ENCODE measurements at places on chromosomes 1 and 21.

DNA sequence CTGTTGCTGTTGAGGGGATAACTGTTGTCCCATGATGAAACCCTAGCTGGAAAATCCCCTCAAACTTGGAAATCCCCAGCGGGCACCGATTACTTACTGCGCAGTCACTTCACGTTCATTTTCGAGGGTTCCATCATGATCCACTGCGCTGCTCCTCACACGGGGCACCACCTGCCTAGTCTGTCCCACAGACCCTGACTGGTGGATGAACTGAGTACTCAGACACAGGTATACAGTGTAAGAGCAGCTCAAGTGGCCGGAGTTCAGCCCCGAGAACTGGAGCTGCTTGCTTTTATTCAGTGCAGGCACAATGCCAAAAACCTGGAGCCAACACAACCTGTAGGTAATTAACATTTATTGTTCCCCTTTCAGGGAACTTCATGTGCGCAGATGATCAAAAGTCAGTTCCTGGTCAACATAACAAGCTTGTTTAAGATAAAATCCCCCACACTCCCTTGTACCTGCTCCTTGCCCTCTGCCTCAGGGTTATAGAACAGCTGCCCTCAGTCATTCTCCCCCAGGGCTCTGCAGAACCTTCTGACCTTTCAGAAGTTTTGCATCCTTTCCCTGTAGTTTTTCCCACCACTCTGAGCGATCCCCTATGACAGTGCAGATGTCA lies 46.5 kb upstream of the PRELP start:
- DNase-seq = no peak

GRCh38 chr1:241531195-241532161 lies 700 bp upstream of the KMO start:
- peak; percentile 17 for DNase-seq

DNA sequence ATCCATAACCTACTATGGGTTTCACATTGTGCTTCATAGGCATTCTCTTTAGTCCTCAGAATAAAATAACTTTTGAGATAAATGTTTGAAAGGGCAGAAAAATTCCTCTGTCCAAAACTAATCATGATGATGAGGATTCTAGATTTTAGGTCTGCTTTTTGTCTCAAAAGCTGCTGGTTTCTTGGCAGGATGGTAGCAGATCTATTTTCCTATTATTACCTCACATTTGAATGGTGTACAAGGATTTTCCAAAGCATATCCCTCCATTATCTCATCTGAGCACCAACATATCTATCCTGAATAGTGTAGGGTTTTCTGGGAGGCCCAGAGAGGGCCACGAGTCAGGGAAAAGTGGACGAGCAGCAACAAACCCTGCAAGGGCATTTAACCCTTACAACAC lies 201.9 kb downstream of the PLPP3 start:
- DNase-seq = no peak

DNA sequence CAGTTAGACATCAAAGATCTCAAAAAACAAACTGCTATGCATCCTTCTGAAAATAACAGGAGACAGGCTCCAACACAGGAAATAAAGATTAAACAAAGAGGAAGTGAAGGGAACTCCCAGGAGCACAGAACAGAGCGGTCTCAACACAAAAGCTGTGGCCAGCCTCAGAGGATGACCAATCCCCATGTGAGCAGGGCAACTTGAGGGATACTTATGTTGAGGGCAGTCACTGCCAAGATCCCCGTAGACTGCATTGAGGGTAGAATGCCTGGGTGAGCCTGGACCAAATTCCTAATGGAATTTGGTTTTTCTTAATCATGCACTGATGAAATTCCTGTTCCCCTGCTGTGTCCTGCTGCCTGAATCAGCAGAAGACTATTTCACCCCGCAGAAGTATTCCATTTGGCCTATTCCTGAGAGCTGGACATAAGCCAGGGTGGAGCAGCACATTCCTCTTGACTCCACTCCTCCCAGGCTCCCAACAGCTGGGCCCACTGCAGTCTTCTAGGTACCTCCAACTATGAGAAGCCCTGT lies 49.0 kb downstream of the JAK1 start:
- peak; percentile 92 for DNase-seq

- no peak for DNase-seq
These were observed 168.4 kb downstream of the ZZZ3 start for GRCh38 chr1:77513839-77514763.

DNA sequence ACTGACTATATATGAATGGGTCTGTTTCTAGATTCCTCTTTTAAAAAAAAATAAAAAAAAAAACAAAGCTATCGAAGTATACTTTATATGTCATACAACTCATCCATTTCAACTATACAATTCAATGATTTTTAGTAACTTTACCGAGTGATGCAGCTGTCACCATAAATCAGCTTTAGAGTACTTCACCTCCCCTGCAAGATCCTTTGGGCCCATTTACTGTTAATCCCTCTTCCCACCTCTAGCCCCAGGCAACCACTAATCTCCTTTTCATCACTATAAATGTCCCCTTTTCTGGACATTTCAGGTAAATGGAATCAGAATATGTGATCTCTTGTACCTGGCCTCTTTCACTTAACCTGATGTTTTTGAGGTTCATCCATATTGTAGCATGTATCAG lies 133.9 kb downstream of the PEX14 start:
- no peak for DNase-seq

GRCh38 chr1:7048395-7048794 lies 263.1 kb downstream of the CAMTA1 start:
- DNase-seq = no peak

- DNase-seq = no peak
These were observed 304.9 kb upstream of the DUSP10 start for GRCh38 chr1:222046684-222047263.

- DNase-seq = no peak
These were observed 76.6 kb upstream of the VAV3 start for GRCh38 chr1:108041360-108042142.

DNA sequence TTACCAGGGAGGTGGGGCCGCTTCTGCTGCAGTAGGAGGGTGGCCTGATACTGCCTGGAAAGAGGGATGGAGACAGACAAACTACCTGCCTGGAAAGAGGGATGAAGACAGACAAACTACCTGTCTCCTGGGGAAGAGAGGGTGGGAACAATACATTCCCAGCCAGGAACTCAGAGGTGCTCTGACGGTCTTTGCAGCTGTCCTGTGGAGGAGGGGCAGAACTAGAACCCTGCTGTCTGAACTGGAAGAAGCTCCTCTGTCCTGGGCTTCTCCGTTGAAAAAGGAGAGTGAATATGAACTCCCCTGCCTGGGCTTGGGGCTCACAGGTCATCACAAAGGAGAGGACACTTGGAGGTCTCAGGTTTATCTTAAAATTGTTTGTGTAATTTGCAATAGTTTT lies 40.3 kb upstream of the ETV3 start:
- DNase-seq = no peak

DNA sequence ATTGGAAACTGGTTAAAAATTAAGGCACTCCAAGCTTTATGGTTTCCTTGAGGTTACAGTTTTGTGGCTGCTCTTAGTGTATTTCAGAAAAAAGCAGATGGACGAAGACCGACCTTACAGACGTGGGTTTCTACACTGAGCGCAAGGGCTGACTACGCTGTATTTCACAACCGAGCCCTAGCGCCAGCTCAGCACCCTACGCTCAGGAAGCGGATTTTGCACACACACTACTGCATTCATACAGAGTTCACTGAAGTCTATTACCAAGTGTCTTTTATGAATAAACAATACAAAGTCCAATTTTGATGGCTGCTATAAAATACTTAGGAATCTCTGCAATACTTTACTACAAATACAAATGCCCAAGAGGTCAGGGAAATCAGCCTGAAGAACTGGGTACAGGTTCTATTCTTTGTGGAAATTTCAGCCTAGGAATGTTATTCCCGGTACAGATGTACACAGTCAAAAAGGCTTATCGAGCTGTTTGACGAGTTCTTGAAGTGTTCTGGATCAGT lies 23.8 kb downstream of the PTTG1IP start:
- DNase-seq = no peak

GRCh38 chr1:17553975-17554700 lies 14.6 kb downstream of the ARHGEF10L start:
- DNase-seq = peak; percentile 45

DNA sequence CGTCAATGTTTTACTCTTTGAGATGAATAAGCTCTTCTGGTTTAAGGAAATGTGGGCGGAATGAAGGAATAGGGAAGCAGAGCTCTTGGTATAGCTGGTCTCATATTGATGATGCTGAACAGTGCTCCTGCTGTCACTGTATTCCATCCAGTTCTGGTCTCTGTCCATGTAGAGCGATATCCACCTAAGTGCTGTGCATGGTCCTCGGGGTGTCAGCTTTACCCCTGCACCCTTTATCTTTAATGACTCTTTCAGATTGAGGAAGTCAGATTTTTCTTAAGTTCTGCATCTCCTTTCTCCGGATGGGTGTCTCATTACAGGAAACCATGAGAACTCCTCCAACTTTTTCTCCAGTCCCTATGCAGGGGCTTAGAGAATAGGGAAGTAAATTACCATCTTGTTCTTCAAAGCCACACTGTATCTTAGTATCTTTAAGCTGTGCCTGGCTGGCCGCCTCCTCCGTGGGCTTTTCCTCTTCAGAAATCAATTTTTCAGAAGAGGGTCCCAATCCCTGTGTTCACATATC lies 52.9 kb downstream of the PDE4B start:
- no peak for DNase-seq

DNA sequence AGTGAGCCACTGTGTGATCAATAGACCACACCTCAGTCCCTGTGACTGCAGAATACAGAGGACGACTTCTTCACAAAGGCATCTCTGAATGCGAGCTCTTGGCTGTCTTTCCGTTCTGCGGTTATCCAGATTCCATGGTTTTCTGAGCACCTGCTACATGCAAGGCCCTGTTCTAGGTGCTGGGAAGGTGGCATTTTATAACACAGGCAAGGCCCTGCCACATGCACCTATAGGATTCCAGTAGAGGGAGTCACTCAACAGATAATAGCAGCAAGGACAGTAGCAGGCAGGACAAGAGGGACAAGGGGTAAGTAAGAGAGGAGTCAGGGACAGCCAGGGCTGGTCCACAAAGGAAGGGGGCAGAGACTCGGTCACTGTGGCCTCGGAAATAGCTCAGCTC lies 9.0 kb downstream of the URB1 start:
- DNase-seq = no peak

DNA sequence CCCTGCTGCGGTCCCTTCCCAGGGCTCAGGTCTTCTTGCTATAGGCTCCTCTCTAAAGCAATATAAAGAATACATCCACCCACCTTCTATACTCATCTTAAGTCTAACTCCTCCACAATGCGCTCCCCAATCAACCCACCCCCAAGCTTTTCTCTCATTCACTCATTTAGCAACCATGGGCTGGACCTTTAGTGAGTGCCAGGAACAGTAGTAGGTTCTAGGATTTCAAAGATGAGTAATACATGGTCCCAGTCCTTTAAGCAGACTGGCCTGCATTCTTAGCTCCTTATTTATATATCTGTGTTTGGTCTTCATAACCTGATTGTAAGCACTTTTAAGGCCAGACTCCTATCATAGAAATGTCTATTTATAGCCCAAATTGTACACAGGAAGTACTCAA lies 5.9 kb downstream of the CAMK1G start:
- DNase-seq = no peak

DNA sequence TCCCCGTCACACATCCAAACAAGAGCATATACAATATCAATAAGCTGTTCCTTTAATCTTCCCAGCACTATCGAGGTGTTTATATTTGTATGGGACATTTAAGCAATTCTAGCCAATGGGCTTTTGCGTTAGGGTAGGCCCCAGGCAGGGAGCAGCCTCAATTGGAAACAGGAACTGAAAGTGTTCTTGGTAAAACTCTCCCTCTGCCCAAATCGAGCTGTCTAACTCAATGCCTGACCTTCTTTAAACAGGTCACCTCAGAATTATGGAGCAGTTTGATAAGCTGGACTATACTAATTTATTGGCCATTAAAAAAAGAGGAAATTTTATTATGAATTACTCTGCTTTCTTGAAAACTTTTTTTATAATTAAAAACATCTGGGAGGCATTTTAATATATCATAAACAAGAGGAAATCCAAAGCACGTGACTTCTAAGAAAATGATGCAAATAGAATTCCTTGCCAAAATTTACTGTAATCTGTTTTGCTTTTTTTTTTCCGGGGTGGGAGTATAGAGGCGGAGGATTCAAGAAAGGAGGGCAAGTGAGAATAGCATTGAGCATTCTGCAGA lies 498.1 kb downstream of the LMO4 start:
- no peak for DNase-seq

DNA sequence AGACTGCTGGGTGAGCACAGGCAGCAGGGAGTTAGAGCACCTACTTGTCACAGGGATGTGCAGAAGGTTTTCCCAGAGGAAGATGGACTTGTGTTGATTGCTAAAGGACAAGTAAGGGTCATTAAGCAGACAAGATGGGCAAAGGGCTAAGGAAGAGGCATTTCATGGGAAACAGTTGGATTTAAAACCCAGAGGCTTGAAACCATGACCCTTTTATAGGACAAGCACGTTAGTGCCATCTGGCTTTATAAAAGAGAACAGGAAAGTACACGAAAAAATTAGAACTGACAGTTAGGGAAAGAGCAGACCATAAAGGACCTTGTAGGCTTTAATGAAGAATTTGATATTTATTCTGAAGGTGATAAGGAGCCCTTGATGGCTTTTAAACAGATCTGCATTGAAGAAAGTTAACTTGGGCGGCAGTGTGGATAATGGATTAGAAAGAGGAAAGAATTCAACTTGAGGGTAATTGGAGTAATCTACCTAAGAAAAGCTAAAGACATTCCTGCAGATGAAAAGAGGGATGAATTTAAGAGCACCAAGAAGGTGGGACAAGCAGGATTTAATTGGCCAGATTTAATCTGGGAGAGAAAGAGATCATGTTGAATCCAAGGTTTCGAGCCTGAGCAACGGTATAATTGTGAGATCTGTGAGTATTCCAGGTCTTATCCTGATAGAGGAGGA lies 68.6 kb downstream of the ZC3H11B start:
- DNase-seq = peak; percentile 28

DNA sequence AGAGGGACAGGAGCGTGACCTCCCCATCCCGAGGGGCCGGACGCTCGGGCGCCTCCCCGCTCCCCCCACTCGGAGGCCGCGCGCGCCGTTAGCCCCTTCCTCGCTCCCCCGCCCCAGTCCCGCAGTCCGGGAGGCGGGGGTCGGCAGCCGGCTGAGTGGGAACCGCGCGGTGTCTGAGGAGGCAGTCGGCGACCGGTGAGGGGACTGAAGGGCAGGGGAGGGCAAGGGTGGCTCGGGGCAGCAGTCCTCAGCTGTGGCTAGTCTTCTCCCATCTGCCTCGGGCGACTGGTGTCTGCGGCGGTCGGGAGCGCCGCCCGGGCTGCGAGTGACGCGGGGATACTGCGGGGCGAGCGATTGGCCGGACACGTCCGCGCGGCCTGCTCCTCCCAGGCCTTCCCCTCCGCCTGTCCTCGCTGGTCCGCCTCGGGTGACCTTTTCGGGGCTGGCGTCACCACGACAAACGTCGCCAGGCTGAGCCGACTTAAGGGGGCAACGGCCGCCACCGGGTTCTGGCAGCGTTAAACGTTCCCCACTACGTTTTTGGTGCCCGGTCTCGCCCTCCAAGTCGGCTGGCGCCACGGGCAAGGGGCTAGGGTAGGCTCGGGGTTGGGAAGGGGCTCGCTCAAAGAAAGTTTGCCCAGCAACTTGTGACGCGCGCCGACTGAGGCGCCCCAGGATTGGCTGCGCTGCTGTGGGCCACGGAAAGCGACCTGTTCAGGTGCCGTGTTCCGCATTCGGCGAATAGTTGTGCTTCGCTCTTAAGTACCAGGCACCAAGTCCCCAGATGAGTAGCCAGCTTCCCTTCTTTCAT lies 538 bp downstream of the ZNF672 start:
- DNase-seq = peak; percentile 71

- peak; percentile 56 for DNase-seq
These were observed 55.6 kb downstream of the CHIA start for GRCh38 chr1:111346089-111346885.
